PC-3 (cell line): ENCODE measurements at places on chromosomes 3 and 15.

GRCh38 chr3:13014755-13015285 lies 58.4 kb downstream of the IQSEC1 start:
- no peak for DNase-seq

GRCh38 chr3:174495311-174495710 lies 363.8 kb upstream of the NAALADL2 start:
- no peak for DNase-seq

DNA sequence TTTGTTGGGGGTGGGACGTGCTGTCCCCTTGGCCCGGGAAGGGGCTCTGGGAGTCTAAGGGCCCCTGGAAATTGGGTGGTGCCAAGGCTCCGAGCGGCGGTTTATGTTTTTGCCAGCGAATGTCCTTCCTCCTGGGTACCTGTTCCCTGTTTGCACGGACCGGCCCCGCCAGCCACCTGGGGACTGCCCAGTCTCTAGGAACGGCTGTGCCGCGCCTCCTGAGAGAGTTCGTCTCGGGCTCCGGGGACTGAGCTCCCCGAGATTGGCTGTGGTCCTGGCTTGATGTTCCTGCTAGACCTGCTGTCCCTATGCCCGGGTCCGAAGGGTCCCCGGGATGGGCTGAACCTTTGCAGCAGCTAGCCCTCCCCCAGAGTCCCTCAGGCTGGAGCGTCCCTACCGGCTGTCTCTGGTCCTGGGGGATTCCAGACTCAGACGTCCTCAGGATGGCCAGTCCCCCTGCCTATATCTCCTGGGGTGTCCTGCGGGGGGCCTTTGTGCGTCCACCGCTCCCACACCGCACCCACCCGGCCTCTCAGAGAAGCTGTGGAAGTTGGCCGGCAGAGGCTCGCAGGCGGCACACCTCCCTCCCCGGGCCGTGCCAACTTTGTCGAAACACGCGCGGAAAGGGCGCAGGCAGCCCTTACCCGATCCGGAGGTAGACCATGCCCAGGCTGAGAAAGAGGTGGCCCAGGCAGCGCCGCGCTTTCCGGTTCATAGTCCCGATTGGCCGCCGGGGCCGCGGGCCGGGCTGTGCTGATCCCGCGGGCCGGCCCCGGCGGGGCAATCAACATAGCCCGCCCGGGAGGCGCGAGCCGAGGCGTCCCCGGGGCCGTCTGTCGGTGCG lies 547 bp downstream of the WNT7A start:
- peak; percentile 45 for DNase-seq

DNA sequence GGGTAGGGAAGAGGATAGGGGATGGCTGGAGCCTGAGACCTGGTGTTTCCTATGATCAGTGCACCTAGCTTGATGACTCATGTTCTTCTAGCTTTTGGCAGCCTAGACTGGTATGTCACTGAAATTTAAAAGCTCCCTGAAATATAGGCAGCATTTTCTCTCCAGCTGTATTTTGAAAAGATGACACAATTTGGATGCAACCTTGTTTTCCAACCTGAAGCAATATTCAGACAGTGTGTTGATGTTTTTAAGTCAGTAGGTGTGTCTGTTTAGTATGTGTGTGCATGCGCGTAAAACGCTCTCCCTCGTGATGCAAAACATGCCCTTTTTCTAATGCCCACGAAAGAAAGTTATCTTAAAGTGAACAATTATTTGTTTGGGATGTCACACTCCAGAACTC lies 58.5 kb downstream of the RPL22L1 start:
- peak; percentile 87 for DNase-seq

- no peak for DNase-seq
Observed at GRCh38 chr15:95598251-95598855, 732.1 kb upstream of the NR2F2 start.

DNA sequence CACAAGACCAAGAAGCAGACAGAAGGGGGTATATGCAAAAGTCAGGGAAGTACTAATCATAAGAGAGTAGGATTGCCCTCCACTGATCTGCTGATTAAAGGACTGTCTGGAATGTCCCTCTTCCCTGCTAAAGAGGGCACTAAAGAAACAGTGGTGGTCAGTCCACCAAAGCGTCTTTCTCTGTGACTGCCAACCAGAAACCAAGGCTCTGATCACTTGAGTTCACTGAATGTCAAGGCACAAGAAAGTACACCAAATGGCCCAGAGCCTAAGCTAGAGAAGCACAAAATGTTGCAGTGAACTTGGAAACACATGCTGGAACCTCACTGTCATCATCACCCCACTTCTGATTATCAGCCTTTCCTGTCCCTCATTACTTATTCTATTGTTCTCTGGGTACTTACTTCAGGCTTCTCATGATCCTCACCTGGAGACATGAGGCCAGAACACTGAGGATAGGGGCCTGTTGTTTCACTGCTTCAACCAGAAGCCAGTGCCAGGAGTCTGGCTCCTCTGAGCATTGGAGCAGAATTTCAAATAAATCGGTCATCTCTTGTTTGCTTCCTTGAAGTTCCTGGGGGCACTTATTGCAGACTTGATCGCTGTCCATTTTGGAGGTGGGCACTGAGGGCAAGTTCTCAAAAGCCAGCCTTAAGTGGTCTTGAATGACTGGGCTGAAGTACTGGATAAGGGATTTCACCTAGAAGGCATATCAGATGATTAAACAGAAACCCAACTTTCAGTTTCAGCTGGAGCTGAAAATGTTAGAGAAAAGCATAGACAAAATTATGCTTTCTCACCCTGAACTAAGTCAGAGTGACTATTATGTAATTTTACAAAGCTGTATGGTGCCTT lies 58.9 kb downstream of the EIF3J start:
- no peak for DNase-seq

GRCh38 chr3:36695769-36696137 lies 68.6 kb downstream of the DCLK3 start:
- DNase-seq: peak; percentile 67

DNA sequence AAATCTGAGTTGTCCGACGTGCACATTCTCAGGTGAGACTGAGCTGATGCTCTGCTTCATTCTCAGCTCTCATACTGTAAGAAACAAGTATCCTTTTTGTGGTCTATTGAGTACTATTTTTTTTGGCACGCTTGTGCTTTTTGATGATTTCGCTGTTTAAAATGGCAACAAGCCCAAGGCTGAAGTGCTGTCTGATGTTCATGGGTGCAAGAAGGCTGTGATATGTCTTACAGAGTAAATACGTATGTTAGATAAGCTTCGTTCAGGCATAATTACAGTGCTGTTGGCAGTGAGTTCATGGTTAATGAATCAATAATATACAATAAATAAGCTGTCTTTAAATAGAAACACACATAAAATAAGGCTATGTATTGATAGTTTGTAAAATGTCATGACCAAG lies 27.2 kb downstream of the AQR start:
- DNase-seq: no peak

DNA sequence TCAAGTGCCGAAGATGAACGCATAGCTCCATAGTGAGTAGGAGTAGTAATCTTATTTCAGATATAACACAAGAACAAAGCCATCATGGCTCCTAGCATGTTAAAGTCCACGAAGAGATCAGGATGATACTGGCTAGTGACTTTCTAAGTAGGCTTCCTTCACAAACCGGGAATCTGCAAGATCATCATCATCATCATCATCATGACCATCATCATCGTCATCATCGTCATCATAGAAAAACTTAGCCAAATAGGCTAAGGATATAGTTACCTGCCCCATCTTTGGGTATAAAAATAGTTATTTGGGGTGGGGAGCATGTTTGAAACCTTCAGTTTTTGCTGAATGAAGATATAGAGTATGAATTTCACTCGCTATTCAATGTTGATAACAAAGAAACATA lies 57.9 kb downstream of the PYDC2 start:
- DNase-seq: no peak

DNA sequence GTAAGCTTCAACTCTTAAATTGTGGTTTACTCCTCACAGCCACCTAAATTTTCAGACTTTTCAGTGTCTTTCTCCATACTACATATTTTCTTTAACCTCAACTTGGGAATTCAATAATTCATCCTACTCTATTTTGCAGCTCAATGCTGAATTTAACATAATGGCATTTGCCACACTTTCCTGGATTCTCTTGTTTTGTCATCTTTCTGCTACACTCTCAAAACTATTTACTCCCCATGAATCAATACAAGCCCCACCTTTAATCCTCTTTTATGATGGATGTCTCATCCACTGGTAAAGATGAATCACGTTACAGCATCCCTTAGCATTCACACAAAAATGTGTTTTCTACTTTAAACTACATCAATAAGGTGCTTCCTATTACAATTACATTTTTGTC lies 19.6 kb upstream of the CHMP2B start:
- peak; percentile 97 for DNase-seq

GRCh38 chr15:91522605-91523332 lies 330.7 kb upstream of the SLCO3A1 start:
- DNase-seq: peak; percentile 44
